Panc1 (cell line): ENCODE measurements at places on chromosomes 12 and 14.

- DNase-seq: no peak
These were observed 176.5 kb downstream of the CPNE8 start for GRCh38 chr12:38728894-38729293.

DNA sequence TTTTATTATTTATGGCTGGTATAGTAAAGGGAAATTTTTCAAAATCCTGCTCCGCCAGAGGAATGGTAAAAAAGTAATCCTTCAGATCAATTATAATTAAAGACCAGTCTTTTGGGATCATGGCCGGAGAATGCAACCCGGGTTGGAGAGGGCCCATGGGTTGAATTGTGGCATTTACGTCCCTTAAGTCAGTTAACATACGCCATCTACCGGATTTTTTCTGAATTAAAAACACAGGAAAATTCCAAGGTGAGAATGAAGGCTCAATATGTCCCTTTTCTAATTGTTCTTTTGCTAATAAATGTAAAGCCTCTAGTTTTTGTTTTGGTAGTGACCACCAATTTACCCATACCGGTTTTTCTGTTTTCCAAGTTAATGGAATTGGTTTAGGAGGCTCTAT lies 602.8 kb downstream of the ALG10 start:
- peak; percentile 25 for DNase-seq

DNA sequence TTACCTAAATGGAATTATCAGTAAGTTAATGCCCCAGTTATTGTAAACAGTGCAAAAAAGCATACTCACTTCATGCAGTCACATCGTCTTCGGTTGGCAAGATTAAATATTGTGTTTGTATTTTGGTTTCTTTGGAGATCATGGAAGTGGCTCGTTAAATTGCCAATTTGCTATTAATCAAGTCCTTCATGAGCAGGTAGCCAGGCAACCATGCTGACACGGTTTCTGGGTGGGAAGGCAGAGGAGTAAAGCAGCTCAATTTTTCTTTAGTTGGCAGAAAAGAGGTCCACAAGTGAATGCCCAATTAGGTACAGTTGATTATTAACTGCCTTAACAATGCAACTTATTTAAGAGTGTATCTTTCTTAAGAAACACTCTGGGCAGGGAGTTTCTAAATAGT lies 43.9 kb downstream of the PPP4R3A start:
- DNase-seq: no peak

- DNase-seq: no peak
These were observed at the start of gene DYRK2 for GRCh38 chr12:67648521-67649260. DYRK2 (plus strand) TSS chr12:67648745; CDS start chr12:67649134, 389 bp downstream.

DNA sequence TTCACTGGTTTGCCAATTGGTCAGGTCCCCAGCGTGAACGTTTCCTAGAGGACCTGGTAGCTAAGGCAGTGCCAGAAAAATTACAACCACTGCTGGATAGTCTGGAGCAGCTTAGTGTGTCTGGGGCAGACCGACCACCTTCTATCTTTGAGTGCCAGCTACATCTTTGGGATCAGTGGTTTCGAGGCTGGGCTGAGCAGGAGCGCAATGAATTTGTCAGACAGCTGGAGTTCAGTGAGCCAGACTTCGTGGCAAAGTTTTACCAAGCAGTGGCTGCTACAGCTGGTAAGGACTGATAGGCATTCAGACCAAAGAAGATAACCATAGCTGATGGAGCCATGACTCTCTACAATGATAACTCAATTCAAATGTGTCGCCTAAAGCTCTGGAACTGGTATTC lies 2.5 kb downstream of the C14orf119 start:
- no peak for DNase-seq

- DNase-seq: no peak
These were observed 30.3 kb downstream of the NDUFA12 start for GRCh38 chr12:94973221-94973620.

GRCh38 chr12:28866715-28867503 lies 282.2 kb upstream of the FAR2 start:
- no peak for DNase-seq

DNA sequence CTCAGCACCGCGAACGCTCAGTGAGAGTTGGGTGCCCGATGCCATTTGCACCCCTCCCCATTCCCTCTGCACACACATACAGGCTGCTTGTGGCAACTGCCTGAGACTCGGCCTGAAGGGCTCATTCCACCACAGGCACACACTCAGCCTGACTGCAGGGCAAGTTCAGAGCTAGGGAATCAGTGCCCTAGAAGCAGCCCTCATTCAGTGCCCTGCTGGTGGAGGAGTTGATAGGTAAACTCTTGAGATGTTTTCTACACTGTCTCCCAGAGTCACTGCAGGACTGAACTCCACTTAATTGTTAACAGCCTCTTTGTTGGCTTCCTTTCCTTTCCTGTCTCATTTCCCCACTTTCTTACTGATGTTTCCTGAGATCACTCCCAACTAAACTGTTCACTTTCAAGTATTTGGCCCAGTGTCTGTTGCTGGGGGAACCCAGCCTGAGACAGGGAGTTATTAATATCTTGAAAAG lies 16.9 kb downstream of the PPP1R36 start:
- no peak for DNase-seq

DNA sequence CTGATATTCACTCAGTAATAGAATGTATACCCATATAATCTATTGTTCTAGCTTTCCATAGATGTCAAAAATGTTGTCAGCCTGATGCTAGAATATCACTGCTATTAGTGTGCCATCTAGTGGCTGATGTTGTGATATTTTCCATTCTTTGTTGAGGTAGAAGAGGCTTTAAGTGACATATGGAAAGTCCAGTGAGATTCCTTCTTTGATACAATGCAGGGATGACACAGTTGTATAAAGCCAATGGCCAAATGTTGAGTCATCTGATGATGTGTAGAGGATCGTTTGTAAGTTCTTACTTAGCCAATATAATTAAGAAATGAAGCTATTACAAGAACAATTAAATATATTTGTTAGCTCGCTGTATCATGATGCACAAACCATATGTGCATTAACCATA lies 58.1 kb upstream of the PCED1B start:
- DNase-seq: peak; percentile 84

- no peak for DNase-seq
These were observed 30.6 kb downstream of the RASSF9 start for GRCh38 chr12:85805654-85806053.

DNA sequence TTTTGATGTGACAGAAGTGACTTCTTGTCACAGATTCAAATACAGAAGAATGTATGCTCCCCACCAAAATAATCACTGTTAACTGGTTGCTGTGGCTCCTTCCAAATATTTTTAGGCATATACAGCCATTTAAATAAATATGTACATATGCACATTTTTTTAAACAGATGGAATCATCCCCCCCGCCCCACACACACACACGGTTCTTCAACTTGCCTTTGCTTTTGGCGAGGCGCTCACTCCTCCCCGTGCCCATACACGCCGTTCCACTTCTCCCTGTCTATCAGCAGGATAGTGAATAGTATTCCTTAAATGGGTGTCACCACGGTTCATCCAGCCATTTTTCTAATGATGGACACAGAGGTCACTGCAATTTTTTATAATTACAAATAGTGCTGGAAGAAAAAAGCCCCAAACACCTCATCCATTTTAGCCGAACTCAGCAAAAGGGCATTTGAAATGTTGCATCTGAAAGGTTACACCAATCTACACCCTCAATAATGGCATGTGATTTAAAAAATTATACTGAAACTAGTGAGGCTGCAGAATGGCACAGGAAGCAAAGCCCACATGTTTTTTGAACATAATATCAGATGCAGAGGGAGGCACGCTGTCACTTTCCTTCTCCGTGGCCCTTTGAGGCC lies 39.2 kb upstream of the MEG3 start:
- DNase-seq: no peak

DNA sequence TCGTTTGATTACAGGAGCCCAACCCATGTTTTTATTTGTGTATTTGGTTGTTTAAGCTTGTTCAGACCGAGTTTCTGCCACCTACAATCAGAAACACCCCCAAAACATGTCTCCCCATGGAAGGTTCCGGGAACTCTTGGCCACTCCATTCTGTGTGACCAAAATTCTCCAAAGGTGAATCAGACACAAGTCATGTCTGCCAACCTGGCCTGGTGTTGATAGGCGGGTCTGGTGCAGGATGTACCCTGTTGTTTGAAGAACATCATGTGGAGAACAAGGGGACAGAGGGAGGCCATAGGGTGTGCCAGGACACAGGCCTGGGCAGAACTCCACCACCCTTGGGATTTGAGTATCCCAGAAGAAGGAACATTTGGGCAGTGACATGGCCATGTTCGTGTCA lies 147.1 kb upstream of the MYL2 start:
- no peak for DNase-seq

DNA sequence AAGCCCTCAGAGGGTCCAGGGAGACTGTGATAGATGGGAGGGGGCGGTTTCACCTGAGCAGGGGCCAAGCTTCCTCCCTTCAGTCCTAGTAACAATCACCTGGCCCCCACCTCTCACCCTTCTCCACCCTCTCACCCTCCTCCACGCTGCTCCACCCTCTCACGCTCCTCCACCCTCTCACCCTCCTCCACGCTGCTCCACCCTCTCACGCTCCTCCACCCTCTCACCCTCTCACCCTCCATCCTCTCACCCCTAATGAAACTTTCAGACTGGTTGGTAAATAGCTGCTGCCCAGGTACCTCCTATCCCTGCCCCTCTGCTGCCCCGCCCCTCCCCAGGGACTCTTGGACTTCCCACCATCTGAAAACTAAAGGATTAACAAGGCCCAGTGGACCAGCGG lies 34.2 kb downstream of the NGB start:
- no peak for DNase-seq

DNA sequence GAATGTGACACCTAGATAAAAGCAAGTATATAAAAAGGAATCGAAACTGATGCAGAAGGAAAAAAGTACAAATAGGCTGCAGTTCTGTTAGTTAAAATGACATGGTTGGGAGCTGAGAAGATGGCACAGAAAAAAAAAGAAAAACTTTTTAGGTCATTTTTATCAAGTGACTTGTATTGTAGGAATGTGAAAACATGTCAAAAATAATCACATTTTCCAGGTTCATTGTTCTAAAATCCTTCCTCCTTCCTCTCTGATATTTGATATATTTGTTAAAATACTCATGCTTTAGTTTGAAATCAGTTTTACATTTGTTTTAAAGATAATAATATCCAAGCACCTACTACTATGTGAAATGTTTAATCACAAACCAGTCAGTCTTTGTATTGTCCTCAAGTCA lies 507.9 kb downstream of the PRKD1 start:
- no peak for DNase-seq

- DNase-seq: no peak
These were observed 80.2 kb downstream of the BAZ1A start for GRCh38 chr14:34794941-34795340.

DNA sequence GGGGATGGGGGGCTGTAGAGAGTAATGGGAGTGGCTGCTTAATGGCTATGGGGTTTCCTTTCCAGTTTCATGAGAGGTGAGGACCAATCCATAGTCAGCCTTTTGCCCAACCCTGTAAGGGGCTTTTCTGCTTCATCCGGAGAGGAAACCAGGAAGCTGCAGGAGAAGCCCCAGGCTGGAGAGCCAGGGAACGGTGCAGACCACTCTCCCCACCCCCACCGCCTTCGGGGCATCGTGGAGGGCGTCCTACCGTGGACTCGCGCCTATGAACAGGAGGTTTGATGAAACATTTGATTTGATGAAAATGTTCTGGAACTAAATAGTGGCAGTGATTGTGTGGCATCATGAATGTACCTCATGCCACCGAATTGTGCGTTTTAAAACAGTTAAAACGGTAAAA lies 204.3 kb upstream of the DIO3 start:
- DNase-seq: no peak

- DNase-seq: no peak
These were observed 28.8 kb upstream of the TCL1B start for GRCh38 chr14:95657454-95657853.

DNA sequence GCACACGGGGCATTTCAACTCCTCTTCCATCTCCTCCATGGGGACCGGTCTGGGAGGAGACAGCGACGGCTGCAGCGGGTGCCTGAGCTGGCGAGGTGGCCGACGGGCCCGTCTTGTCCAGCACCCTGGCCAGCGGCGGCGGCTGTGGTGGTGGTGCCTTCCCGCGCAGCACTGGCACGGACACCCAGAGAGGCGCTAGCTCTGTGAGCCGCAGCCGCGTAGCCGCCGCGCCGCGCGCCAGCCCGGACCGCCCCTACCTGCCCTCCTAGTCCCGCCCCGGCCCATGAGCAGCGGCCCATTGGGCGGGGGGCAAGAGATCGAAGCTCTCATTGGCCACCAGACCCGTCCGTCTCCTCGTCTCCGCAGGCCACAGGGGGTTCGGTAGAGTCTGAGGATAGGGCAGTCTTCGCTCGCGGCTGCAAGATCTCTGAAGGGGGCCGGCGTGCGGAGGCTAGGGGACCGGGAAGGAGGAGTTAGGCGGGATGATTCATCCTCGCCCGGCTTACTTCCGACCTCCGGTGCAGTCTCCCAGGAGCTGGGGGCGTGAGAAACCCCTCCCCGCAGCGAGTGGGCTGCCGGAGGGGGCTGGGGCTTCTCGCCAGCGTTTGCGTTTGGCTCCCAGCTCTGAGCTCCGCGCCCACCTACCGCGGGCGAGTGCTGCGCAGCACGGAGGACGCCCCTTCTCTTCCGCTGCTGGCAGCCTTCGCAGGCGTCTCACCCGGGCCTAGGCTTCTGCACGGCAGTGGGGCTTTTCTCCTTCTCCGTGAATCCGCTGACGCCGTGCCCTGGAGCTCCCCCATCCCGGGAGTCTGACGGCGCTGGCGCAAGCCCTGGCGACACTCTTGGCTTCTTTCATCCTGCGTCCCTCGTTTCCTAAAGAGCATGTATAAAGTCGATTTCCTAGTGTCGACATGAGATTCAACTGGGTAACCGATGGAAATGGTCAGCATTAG lies at the start of gene TRIM9:
TRIM9 (minus strand) TSS at position 205 of the 953 bp plus-strand sequence; CDS start at position 39, 166 bp downstream.
- peak; percentile 38 for DNase-seq

- no peak for DNase-seq
These were observed 31.0 kb downstream of the PLCZ1 start for GRCh38 chr12:18706798-18707197.

DNA sequence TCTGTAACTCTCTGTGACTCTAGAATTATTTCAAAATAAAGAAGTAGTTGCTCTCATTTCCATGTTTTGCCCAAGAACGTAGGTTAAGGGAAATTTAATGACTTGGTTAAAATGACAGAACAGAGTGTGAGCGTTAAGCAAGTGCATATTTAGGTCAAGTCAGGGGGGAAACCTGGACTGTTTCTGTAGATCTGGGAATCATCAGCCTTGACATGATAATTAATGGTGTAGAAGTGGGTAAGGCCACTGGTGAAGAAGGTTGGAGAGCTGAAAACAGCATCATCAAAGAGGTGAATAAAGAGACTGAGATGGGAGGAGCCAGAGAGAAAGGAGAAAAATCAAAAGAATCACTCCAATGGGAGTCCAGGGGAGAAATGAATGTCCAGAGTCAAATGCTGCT lies 49.4 kb upstream of the STK38L start:
- no peak for DNase-seq

DNA sequence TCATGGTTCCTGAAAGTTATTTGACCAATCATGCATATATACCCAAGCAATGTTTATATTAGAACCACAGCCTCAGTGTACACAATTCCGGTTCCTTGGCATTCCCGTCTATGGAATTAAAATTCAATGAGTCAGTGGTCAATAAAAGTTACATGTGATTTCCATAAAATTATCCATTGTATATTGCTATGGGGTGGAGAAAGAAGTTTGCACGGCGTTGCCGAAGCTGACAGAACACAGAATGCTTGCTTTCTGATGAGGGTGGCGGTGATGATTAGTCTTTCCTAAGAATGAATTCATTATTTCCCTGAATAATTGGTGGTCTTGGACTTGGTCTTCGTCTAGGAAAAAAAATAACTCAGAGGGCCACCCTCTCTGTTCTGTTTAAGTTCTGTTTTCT lies 214.1 kb downstream of the ANO2 start:
- no peak for DNase-seq
